ENCODE measurements at places on chromosomes 12 and 14.

DNA sequence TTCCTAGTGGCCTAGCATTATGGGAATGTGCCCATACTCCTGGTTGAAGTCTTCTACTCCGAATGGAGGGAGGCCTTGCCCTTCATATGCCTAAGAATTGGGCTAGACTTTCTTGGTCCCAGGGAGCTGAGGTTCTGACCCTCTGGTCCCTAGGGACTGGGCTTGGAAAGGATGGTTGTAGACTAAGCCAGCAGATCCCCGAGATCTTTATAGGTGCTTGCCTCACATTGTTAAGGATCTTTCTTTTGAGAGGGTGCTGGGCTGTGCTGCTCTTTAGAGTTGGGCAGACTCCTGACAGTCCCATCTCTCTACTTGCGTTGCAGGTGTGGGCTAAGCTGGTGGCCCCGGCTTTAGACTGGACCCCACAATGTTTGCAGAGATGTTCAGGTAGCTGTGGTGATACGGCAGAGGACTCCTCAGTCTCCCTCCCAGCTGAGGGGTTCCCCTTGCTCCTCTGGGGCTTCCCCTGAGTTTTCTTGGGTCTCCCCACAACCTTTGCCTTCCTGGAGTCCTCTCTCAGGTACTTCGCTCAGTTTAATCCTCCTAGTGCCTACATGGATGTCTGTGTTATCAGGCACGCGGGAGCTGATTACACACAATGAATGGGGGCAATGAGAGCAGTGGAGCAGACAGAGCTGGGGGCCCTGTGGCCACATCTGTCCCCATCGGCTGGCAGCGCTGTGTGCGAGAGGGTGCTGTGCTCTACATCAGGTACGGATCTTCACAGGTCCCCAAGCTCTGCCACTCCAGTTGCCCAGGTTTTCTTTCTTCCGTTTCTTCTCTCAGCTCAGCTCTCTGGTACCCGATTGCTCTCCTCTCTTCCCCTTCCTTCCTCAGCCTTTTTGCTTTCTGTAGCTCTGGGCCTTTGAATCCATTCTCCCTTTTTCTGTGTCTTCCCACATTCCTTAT is 1.3 kb downstream of the MBD6 start:
- no peak for DNase-seq

DNA sequence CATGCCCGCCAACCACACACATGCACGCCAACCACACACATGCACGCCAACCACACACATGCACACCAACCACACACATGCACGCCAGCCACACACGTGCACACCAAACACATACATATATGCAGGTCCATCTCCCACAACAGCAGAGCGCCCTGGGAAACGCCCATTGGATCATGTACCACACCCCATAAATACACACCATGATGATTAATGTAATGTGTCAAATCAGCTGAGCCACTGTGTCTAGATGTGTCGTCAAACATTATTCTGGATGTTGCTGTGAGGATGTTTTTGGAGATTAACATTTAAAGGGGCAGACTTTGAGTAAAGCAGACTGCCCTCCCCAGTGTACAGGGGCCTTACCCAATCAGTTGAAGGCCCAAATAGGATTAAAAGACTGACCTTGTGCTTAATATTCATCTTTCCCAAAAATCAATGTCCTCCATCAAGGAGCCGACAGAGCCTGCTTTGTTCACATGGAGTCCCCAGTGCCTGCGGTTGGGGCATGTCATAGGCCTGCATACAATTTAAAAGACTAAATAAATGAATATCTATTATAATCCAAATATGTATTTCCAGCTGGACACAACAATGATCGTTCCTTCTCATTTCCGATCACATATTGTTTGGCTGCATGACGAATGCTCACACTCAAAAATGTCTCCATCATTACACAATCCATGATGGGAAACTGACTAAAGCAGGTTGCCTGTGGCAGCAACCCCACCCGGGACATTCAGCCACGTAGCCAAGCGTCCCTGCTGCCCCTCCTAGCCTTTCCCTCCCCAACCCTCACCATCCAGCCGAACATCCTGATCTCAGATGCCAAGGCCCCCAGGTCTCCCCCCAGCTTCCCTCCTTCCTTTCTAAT is 23.2 kb upstream of the BDKRB2 start:
- no peak for DNase-seq

DNA sequence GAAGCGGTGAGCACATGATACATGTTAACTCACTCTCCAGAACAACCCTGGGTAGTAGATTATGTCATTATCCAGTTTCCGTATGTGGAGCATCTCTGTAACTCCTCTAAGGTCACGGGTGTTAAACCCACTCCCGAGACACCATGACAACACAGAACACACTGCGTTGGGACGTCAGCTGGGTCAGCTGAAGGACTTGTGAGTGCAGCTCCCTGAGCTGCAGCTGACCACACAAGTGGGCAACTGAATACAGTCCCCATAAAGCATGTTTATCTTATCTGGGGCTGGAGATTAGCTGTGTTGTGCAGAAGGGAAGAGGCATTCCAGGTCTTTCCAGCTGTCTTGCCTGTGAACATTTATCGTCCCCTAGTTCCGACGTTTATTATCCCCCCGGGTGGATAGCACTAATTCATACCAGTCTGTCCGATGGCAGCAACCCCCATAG is 211.5 kb downstream of the CHST11 start:
- DNase-seq, result no peak

- DNase-seq, result peak; percentile 88
These were observed 86.9 kb upstream of the IGF1 start for GRCh38 chr12:102567031-102567985.

GRCh38 chr12:1551496-1551895 is 42.9 kb downstream of the FBXL14 start:
- no peak for DNase-seq

DNA sequence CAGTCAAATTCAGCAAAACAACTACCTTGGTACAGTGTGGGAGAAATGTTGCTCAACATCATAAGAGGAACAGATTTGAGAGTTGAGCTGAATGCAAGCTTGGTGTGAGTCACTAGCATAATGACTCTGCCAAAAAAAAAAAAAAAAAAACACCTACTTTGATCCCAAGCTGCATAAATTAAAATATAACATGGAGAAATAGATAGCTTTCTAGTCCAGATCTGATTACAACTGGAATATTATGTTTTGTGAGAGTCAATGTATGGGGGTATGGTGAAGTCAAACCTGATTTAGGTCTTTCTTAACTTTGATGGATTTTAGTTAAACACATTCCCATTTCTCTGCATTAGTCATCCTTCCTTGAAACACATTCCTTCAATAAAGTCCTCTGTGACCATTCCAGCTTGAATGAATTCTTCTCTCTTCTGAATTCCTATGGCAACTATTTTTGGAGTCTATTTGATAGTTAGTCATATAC is 188.1 kb downstream of the SLC5A8 start:
- peak; percentile 85 for DNase-seq

DNA sequence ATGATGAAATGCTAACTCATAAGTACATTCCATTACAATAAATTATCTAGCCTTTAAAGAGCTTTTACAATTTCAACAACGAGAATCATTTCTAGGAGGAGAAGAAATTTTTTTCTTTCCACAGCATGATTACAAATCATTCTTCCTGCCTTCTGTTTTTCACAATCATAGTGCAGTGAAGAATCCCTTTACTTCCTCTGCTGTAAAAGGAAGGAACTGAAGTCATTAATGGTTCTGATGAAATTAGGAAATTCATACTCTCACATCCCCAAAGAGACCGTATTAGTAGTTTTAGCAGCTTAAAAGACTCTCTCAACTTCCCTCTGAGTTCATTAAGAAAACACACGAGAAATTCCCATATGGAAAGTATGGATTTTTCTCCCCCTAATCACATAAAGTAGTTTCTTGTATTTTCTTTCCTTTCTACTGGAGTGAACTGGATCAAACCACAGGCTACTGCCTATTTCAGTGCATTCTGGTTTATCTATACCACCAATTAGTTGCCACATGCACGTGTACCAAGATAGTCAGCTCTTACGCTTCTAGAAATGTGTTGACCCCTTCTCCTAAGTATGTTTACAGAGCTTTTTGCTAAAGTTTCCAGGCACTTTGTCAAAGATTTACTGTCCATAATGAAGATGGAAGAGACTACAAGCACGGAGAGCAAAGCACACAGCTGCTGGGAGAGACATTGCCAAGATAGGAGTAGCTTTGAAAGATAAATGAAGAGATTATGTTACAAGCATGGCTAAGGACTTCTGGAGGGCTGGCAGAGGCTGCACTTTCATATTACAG is 58.9 kb upstream of the KITLG start:
- peak; percentile 25 for DNase-seq

- DNase-seq, result peak; percentile 66
These were observed 552 bp upstream of the SCN8A start for GRCh38 chr12:51590347-51591015.

Measured in HFFc6 (cell line).